ENCODE measurements at places on chromosomes 3 and 15.

DNA sequence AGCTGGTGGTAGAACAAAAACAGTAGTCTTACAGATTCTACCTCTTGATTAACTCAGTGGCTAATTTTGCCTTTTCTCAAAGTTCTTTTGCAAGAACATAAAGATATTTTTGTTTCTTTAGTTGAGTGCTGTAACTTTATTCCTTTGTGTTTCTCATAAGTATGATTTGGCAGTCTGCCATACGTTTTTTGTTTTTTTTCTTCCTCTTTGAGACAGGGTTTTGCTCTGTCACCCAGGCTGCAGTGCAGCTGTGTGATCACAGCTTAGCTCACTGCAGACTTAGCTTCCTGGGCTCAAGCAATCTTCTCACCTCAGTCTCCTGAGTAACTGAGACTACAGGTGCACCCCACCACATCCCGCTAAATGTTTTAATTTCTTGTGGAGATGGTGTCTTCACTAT lies 22.4 kb downstream of the B3GNT5 start:
- no peak for DNase-seq

DNA sequence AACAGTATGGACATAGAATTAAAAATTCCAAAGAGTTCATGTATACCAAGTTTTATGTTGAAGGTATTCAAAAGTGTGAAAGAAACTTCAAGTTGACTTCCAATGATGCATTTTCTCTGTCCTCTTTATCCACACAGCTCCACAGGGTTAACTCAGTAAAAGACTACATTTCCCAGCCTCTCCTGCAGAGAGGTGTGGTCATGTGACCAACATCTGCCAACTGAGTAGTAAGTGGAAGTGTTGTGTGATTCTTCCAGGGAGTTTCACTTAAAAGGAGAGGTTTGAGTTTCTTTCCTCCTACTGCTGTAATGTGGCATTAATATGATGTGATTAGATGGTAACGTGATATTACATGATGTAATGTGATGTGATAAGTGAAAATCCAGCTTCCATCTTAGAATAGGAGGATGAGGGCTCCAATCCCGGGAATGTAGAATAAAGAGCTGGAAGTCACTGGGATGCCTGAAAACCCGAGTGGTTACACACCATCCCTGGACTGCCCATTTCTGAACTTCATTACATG lies 280.6 kb downstream of the ARRDC4 start:
- DNase-seq = no peak

- DNase-seq = no peak
These were observed 54.8 kb downstream of the LIPC start for GRCh38 chr15:58486564-58486963.

DNA sequence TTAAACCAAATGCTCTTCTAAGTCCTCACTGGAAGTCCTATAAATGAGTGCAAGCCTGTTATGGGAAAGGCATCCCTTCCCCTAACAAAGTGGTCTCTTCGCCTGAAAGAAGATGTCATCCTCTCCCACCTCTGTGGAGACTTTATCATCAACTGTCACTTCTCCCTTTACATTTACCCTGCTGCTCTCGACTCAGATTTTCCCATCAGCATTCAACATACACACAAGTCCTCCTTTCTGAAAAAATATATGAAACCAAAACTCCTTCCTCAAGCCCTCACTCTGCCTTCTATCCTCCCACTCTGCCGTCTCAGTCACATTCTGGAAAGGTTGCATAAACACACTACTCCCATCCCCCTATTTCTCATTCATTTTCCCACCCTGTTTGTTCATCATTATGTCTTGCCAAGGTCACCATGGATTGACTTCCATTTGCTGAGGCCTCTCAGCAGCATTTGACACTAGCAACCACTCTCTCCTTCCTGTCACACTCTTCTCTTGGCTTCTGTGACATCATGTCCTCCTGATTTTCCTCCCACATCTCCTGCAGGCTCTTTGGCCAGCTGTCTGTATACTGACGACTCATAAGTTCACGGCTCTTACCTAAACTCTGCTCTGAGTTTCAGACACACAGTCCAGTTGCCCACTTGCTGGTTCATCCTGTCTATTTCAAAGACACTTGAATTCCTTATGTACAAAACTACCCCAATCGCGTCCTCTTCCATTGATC lies 70.3 kb upstream of the SMAD3 start:
- no peak for DNase-seq

- no peak for DNase-seq
These were observed 80.7 kb upstream of the ATP10A start for GRCh38 chr15:25943831-25944230.

GRCh38 chr15:29613951-29614382 lies 208.3 kb downstream of the TJP1 start:
- no peak for DNase-seq

- no peak for DNase-seq
These were observed 53.7 kb downstream of the BDH1 start for GRCh38 chr3:197501879-197502620.

- DNase-seq = no peak
These were observed 396.0 kb upstream of the MCTP2 start for GRCh38 chr15:93835344-93835743.

DNA sequence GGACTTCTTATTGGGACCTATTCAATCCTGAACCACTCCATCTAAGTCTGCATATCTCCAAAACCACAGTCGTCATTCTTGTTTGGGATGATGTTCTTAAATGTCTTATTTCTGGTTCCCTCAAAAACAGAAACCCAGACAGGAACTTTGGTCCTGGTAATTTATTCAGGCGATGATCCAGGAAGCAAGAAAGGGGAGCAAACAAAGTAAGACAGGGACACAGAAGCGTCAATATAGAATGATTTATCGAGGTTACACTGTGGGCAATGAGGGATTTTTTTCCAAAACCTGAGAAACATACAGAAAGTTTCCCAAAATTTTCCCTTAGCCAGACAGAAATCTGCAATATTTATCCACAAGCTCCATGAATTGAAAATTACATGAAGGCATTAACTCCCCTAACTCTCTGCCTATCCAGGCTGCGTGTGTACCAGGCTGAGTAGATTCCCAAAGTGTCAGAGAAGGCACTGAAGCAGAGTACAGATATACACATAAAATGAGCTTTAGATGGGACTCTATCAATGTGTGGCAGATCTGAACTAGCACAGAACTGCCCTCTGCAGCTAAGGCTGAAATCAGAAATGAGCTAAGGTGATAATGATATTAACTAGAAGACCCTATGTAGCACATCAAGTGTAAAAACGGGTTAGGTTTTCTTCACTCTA lies 43.2 kb downstream of the TP63 start:
- DNase-seq = no peak

- DNase-seq = no peak
These were observed 6.7 kb downstream of the CISH start for GRCh38 chr3:50604628-50605588.

- DNase-seq = no peak
These were observed 24.2 kb upstream of the C15orf39 start for GRCh38 chr15:75177360-75178071.

- DNase-seq = no peak
These were observed 66.4 kb downstream of the CSNK1G1 start for GRCh38 chr15:64289550-64289949.

GRCh38 chr15:25451501-25451900 lies 12.7 kb upstream of the UBE3A start:
- no peak for DNase-seq

GRCh38 chr3:55974421-55975165 lies 487.5 kb upstream of the WNT5A start:
- DNase-seq = no peak

- no peak for DNase-seq
These were observed 457.8 kb downstream of the IL5RA start for GRCh38 chr3:2652386-2652785.

DNA sequence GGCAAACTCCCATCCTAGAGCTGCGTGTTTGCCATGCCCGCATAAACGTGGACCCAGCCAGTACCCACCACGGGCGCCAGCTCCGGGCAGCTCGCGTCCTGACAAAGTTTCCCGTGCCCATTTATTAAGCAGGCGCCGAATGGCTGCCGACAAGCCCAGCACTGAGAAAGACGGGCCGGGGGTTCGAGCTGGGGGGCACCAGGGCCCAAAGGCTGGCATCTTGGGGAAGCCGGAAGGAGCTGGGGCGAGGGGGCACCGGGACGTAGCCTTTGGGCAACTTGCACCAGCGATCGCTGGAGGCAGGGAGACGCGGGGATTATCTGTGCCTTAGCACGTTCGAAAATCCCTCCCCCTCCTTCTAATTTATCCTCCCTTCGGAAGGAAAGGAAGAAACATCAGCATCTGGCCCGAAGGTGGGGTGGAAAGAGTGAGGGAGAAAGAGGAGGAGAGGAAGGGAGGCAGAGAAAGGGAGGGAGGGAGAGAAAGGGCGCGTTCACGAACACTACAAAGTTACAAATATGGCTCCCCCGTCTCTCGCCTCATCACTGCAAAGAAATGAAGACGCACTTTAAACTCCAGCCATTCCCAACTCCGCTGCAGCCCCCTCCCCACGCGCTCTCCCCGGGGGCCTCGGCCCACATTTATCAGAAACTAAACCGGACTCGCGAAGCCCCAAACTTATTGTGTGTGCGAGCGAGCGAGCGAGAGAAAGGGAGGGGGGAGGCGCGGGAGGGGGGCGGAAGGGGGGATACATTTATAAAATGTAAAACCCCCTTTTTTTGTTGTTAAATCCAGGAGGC lies 1.0 kb downstream of the ANP32A start:
- no peak for DNase-seq

All from D721Med (cell line).